ENCODE measurements at places on chromosomes 2 and 18.

DNA sequence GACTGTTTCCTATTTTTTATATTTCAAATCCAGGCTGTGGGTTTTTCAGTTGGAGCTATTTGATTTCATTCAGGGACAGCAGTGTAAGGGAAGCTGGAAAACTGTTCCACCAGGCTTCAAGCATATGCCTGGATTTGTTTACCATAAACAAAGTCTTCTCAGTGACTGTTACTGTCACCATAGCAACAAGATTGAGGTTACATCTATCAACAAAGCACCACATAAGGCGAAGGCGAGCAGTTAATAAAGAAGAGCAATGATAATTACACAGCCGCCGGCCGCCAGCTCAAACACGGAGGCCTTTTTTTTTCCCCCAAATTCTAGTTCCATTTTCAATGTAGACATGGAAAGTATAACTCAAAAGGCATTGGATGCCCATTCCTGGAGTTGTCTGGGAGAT, 553.7 kb upstream of the SYT4 start:
- DNase-seq = no peak

DNA sequence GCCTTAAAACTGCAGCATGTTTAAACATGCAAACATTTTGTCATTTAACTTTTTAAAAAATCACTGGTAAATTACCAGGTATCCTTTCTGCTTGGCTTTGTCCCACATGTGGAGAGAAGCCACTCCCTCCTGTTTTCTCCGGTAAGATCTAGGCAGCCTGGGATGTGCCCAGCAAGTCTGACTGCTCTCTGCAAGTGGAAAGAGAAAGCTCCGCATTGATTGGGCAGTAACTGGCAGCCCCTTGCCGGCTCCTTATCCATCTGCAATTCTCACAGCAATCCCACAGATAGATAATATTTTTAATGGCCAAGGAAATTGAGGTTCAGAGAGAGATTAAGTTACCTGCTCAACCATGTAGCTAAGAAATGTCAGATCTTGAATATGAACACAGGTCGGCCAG, 136.1 kb downstream of the TMEM200C start:
- DNase-seq = no peak

DNA sequence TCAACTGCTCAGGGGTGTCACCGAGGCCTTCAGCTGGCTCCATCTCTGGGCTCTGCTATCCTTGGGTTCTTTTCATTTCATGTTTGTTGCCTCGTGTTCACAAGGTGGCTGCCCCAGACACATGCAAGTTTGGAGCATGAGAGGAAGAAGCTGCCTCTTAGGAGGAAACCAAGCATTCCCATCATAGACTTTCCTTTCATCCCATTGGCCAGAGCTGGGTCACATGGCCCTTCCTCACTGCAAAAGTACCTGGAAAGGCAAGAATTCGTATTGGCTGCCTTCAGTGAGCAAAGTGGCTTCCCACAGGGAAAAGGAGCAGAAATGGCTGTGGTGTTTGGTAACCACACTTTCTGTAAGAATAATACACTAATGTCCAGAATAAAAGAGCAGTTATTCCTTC, 155.7 kb upstream of the RAB12 start:
- no peak for DNase-seq

DNA sequence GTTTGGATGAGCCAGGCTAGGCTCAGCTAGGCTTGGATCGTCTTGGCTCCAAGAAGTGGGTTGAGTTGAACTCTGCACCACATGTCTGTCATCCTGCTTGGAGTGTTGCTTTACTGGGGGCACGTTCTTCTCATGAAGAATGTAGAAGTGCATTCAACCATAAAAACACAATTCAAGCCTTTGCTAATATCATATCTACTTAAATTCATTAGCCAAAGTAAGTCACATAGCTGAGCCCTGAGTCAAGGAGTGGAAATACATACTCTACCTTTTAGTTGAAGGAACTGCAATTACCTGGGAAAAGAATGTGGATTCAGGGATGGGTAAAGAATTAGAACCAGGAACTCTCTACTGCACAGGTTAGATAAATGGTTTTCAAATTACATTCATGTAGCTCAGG, 360.4 kb upstream of the KCNH7 start:
- no peak for DNase-seq

DNA sequence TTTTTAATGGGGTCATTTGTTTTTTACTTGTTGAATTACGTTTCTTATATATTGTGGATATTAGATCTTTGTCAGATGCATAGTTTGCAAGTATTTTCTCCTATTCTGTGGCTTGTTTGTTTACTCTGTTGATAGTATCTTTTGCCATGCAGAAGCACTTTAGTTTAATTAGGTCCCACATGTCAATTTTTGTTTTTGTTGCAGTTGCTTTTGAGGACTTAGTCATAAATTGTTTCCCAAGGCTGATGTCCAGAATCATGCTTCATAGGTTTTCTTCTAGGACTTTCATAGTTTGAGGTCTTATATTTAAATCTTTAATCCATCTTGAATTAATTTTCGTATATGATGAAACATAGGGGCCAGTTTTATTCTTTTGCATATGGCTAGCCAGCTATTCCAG, 13.2 kb downstream of the PIKFYVE start:
- DNase-seq = peak; percentile 59

- peak; percentile 86 for DNase-seq
Measured at GRCh38 chr18:2903006-2903405, 56.2 kb downstream of the EMILIN2 start.

DNA sequence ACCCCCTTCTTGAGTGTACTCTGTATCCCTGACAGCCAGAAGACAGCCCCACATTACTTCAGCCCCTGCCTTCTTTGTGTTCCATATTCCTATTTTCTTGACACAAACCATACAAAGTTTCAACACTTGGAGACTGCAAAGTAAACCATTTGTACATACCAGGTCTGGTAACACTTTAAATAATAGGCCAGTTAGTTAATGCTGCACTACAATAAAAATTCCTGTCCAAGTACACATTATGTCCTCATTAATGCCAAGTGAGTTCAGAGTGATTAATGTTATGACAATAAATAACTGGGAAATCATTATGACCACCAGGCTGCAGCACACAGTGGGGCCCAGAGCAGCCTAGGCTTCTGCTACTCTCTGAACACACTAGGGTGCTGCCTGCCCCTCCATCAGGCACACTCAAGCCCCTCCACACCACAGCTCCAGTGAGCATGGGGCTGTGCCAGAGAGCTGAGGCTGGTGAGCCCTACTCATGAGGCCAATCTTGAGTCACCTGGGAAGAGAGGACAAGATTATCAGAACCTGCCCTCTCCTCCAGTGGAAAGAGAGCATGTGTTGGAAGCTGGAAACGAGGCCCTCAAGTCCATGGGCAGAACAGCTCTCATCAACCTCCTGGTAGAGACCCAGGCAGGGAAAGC, 138.7 kb downstream of the TTC32 start:
- DNase-seq = peak; percentile 47

DNA sequence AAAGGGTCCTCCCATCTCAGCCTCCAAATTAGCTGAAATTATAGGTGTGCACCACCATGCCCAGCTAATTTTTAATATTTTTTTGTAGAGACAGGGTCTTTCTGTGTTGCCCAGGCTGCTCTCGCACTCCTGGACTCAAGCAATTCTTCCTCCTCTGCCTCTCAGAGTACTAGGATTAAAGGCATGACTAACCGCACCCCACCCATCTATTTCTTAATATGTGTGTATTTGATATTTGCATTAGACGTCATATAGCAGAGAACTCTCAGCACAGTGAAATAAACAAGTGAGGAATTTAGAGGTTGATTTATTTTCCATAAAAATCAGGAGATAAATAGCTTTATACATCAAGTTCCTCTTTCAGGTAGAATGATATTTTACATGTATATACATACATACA, 213.5 kb downstream of the FSIP2 start:
- no peak for DNase-seq

DNA sequence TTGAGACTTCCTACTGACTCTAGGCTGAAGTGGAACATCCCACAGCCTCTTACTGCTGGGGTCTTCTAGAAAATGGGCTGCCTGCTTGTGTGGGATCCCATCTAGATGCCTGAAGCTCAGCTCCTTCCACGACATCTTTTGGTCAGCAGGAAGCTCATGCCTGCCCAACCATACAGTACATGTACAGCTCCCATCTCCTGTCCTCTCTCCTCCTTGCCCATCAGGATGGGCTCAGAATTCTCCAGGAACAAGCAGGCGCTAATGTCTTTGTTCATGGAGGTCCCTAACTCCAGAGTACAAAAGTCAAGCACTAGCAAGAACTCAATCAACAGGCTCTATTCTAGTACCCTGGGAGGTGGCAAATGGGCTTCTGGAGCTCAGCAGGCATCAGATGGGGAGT, 31.7 kb upstream of the GPR17 start:
- no peak for DNase-seq

DNA sequence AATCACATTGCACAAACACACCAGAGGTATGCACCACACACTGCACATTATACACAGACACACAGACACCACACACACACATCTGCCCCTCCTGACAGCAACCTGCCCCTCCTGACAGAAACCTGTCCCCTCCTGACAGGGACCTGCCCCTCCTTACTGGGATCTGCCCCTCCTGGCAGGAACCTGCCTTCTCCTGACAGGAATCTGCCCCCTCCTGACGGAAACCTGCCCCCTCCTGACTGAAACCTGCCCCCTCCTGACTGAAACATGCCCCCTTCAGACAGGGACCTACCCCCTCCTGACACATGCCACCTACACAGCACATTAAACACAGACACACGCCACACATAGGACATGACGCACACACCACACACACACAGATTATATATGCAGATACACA, 88.9 kb downstream of the PXDN start:
- no peak for DNase-seq

DNA sequence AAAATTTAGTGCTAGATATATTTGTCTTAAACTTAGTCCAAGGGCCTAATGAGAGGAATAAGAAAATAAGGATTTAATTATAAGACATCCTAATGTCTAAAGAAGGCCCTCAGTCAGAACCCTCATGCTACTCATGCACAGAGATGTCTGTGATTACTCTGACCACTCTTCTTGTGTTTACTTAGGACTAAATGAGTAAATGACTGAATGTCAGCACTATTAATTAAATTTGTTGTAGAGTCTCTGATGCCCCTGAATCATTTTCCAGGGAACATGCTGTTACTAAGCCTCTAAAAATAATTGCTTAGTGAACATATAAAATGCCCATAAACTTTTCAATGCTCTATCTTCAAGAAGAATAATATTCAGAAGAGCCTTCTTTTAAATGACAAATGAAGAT, 32.4 kb downstream of the GULP1 start:
- DNase-seq = peak; percentile 77

- DNase-seq = peak; percentile 73
Measured at GRCh38 chr2:196590286-196590685, 49.2 kb upstream of the CCDC150 start.

DNA sequence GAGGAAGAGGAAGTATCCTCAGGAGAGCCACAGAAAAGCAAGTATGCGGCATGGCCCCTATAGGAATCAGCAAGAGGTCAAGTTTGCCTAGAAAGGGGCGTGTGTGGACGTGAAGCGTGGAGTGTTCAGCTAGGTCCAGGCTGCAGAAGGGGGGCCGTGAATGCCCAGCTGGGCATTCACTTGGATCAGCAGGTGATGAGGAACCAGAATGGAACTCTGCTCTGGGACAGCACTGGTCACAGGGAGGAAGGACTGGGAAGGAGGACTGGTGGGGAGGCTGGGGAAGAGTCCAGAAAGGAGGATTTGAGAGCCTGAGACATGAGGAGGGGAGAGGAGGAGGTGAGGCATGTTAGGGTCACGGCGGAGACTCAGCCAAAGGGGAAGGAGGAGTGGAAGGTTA, 19.8 kb downstream of the STAT1 start:
- no peak for DNase-seq

DNA sequence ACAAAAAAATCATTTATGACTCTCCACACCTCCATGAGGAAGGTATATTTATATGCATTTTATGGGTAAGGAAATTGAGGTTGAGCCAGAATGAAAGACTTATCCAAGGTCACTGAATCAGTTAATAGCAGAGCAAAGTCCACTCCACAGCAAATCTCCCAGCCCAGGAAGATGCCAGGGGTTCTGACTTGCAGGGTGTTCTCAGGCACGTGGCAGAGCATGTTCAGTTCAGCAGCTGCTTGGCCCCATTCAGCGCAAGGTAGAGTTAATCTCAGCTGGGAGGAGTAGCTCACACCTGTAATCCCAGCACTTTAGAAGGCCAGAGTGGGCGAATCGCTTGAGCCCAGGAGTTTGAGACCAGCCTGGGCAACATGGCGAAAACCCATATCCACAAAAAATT, 17.8 kb upstream of the DGKD start:
- no peak for DNase-seq
